ENCODE measurements at places on chromosomes 13 and 19.

DNA sequence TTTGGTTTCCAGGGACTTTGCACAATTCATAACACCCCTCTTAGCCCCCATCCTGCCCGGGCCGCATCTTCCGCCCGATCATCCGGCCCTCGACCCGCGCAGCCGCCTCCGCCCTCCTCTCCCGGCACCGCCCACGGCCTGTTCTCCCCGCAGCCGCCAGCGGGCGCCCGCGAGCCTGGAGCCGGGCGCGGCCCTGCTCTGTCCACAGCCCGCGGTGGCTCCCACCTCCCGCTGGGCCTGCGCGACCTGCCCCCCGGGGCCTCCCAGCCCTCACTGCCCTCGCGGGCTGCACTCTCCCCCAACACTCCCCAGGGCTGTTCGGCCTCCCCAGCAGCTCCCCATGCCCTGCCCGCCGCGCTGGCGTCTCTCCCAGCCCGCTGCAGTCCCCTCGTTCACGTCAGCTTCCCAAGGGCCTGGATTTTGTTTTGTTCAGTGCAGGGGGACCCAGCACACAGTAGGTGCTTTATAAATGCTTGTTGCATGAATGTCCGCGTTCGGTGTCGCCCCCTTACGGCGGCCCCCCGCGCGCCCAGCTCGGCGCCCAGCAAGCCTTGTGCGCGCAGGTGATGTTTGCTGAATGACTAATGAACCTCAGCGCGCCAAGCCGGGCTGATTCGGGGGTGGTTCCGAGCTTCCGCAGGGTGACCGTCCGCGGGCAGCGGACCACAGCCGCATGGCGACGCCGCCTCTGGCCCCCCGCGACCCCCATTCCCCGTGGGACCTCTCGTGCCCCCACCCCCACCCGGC, 4.6 kb upstream of the APC2 start:
- peak; percentile 46 for DNase-seq

DNA sequence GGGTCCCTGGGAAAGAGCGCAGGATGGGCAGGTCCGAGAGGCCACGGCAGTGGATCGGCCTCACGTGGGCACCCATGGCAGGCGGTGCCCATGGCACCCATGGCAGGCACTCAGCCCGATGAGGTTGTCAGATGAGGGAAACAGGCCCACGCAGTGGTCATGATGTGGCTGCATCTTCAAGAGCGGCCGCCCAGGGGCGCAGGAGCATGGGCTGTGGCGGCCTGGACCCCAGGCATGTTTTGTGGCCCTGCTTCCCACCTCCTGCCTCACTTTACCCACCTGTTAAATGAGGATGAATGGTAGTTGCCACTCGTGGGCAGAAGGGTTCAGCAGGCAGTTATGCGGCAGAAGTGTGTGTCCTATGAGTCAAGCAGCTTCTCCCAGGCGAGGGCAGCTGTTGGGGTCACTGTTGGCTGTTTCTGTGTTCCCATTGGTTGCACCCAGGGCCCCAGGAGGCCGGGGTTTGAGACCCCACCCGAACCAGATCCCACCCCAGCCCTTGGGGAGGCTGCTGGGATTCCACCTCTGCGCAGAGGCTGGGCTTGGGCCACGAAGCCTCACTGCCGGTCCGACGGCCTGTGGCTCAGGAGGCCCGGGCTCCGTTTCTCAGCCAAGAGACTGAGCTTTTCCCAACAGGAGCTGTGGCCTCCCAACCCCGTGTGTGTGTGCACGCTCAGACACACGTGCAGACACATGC, 30.0 kb downstream of the CSNK1G2 start:
- no peak for DNase-seq

GRCh38 chr13:21053231-21053630, 8.2 kb downstream of the LATS2 start:
- no peak for DNase-seq

DNA sequence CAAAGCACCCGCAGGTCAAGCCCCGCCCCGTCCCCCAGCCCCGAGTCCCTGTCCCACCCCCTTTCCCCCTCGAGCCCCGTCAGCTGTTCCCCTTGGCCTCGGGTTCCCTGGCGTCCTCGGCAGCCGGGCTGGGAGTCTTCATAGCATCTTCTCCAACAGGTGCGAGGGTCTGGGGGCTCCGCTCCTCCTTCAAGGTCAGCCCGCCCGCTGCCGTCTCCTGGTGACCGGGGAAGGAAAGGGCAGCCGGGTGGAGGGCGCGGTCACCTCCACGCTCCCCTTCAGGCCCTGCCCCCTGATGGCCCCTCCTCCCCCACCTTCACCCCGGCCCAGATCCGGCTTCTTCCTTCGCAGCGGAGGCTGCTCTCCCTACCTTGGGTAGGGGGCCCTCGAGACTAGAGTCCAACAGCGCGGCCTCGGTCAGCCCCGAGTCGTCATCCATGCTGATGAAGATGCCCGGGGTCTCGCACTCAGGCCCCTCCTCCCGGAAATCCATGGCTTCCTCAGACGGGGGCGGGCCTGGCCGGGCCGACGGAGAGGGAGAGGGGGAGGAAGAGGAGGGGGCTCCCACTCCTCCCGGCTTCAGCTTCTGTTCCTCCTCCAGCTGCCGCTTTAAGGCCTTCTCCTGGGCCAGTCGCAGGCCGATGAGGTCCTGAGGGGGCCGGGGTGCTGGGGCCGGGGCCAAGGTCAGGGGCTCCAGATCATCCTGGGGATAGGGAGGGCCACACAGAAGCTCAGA, 541 bp upstream of the RSPH6A start:
- no peak for DNase-seq

DNA sequence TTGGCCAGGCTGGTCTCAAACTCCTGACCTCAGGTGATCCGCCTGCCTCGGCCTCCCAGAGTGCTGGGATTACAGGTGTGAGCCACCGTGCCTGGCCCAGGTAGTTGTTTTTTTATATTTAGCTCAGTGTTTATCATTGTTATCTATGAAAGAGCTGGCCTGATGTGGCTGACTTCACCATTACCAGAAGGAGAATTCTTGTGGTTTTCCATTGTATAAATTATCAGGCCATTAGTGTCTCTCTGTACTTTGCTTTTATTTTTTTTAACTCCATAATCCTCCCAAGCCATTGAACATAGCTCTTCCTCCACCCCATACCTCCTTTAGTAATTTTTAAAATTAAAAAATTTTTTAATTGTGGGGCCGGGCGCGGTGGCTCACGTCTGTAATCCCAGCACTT, 24.2 kb downstream of the CERS4 start:
- peak; percentile 18 for DNase-seq

DNA sequence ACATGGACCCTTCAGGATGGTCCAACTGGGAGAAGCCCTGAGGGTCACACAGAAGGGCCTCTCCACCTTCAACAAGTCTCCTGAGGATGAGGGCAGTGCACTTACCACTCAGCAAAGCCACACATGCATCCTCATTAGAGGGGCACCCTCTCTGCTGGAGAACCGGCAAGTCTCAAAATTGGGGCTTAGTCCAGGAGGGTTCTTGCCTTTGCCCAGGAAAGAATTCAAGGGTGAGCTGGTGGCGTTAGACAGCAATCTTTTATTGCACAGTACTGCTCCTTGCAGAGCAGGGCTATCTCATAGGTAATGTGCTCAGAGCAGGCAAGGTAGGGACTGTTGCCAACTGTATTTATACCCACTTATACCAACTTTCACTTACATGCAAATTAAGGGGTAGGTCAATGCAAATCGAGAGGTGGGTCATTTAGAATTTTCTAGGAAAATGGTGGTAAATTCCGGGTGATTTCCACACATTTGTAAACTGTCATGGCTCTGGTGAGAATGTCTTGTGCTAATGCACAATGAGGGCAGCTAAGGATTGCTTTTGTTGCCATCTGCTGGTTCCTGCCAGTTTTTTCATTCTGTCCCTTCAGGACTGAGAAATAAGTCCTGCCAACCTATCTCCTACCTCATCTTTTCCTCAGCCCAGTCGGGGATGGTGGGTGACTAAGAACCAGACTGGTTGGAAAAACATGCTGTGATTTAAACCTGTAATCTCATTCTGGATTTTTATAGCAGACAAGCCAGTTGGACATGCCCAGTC, 27.8 kb upstream of the IGSF23 start:
- no peak for DNase-seq

DNA sequence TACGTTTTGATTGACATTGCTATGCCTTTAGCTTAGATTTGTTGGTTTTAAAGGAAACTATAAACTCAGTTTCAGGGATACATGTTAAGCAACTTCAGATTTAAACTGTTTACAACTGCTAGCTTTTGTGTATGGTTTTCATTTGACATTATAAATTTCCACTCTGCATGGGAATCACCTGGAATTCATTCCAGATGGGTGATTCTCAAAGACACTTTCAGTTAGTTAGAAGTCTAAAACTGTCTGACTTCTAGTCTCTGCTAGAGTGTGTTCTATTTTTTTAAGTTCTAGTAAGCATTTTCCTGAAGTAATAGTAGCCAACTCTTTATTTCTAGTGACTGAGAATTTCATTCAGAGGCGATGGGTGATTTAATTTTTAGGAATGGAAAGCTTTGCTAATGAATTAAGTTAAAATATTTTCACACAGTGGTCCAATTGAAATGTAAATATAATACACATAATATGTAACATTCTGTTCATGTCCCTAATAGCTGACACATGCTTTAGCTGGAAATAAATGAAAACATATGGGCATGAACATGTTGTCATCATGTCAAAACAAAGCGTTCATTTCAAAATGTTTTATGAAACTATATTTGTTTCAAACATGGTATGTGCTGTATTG, 58.3 kb upstream of the CSNK1A1L start:
- DNase-seq, result no peak

DNA sequence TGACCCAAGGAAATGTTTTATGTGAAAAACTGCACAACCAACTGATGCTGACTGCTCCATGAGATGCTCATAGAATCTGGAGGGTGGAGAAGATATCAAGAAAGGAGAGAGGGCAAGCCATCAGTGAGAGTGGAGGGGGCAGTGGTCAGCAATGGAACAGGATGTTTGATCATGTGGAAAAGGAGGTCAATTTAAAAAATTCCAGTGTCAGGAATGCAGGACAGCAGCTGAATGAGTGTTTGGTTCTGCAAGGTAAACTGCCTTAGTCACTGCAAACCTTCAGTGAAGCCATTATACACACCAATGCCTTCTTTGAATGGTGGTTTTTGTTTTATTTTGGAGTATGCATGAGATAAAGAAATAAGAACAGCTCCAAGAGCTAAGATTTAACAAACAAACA, 121.5 kb downstream of the FGF14 start:
- no peak for DNase-seq

DNA sequence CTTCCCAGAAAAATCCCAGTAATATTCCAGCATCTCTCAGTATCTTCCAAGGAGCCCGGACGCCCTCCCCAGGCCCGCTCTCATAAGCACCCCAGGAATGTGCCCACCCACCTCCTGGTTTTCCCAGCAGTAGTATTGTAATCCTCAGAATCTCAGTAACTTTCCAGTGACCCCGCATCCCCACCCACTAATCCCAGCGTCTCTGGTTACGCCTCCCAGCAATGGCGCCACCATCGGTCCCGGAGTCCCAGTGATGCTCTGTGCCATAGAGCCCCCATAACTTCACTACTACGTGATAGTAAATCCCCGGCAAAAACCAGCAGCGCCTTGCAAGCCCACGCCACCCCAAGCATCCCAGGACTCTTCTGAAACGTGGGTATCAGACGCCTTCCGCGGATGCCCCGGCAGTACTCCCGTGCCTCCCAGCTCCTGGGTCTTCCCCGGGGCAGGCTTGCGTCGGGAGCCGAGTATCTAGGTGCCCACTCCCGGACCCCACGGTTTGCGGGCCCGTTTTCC, 928 bp upstream of the PNPLA6 start:
- no peak for DNase-seq

DNA sequence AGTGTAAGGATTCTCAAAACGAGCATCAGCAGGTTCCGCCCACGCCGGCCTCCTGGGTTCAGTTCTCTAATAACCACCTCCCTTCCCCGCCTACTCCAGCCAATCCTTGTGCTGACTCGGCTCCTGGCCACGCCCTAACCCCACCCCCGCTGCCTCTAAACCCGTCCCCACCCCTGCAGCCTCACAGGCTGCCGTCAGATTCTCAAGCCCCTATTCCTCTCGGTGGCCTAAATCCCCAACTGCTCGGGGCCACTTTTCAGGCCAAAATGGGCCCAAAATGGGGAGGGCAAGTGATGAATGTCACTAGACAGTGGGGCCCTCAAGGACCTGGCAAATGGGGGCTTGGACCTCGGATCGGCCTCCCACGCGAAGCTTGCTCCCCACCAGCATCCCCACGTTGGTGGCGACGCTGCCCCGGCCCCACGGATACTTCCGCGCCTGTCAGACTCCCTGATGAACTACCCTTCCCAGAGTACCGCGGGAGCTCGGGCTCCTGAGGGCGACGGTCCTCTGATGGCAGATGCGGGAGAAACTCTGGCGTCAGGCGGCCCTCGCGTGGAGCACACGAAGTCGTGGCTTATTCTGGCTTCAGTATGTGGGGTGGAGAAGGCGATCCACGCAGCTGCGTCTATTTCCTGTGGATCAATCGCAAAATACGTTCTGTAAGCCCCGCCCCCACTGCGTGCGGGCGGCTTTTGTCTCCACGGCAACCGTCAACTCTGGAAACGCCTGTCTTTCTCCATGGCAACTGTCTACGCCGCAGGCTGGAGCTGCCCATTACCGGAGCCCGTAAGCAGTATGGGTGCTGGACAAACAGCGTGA, 24.8 kb downstream of the ZNF473 start:
- peak; percentile 70 for DNase-seq

- DNase-seq, result no peak
Observed at GRCh38 chr13:48949566-48950500, 25.9 kb upstream of the FNDC3A start.

DNA sequence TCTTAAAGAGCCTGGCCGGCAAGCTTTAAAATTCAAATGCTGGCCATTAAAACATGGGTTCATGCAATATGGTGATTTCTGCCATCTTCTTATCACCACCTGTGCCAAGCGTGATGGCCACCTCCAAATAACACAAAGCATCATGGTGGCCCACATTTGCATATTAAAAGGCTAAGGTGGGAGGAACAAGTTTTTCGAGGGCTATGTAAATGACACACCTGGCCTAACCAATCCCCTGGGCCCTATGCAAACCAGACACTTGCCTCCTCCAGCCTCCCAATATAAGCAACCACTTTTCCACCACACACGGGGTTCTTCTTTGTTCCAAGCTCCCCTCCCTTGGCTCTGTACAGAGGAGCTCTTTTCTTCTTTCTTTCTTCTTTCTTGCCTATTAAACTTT, 14.4 kb downstream of the LILRB4 start:
- no peak for DNase-seq

DNA sequence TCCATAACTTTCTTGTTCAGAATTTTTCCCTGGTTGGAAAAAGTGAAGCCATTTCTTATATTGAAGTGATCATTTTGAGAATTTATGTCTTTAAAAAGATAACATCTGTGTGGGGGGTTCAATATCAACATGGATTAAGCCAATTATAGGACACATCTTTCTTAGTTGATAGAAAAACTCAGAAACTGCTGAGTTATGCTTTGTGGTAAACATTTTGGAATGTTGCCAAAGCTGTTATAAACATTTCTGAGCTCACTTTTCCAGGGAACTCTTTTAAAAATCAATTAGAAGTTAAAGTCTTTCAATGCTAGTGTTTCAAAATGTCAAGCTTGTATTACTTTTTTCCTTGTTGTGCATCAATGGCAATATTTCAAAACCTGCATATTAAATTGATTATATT, 248.8 kb downstream of the DACH1 start:
- DNase-seq, result peak; percentile 2

DNA sequence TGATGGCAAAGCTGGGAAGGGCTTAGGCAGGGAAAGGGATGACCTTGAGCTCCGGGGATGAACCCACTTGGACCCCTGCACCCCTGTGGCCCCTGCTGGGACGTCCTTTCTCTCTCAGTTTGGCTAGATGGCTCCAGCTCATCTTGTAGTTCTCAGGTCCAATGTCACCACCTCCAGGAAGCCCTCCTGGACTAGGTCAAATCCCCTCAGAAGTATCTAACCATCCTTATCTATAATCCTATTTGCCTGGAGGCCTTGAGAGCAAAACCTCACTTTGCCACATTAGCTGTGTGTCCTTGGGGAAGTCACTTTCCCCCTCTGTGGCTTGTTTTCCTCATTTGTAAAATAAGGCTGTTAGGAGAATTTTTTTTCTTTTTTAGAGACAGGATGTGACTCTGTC, 42.7 kb upstream of the NFIC start:
- DNase-seq, result no peak

Measured in DMS79 treated with DMSO at 0.1 percent for 48 hours (cell line).